Natural killer cell (primary cell): ENCODE measurements at places on chromosomes 12 and 14.

GRCh38 chr14:71467361-71467811, 464.8 kb upstream of the RGS6 start:
- DNase-seq: no peak

DNA sequence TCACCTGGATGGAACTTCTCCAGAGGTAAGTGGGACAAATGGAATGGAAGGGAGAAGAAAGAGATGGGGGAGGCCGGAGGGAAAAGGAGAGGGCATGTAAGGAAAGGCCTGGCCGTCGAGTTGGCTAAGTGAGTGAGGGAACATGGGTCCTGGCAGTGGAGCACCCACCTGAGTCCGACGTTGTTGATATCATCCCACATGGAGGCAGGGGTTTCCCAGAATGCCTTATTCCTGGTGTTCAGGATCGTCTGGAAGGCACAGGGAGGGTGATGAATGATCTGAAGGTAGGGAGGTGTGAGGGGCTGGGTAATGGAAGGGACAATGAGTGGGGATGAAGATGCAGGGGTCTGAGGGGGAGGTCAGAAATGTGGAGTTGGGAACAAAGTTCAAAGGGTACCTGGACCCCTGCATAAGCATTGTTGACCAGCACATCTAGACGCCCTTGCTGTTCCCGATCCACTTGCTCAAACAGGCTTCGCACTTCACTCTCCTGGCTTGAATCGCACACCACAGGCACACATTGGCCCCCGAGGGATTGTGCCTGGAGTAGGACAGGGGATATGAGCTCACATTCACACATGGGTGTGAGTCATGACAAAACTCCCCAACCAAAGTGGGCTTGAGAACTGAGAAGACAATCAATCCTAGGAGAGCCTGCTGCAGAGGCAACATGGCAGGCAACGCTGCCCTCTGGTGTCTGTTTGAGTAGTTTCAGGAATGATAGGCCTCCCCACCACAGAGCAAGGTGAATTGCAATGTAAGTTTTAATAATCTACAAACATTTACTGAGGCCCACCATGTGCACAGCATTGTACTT, 3.0 kb downstream of the DHRS1 start:
- peak; percentile 90 for DNase-seq

- no peak for DNase-seq
These were observed 54.9 kb downstream of the TRMT5 start for GRCh38 chr14:60926002-60926401.

DNA sequence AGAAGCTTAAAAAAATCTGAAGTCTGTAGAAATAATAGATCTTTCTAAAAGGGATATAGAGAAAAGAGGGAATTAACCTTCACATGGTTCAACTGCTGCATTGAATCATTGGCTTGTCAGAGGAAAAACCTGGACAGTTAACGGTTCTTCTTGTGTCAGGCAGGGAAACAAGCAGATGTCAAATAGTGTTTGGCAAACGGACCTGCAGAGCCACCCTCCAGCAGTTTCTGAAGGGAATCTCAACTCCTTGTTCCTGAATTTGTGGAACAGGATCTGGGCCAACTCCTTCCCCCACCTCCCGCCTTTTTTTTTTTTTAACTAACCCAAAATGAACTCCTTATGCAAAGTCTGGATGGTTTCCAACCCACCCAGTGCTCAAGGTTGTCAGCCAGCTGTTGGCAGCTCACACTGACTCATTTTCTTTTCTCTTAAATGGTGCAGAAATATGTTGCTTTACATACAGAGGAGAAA, 187.3 kb downstream of the CAND1 start:
- DNase-seq: no peak

DNA sequence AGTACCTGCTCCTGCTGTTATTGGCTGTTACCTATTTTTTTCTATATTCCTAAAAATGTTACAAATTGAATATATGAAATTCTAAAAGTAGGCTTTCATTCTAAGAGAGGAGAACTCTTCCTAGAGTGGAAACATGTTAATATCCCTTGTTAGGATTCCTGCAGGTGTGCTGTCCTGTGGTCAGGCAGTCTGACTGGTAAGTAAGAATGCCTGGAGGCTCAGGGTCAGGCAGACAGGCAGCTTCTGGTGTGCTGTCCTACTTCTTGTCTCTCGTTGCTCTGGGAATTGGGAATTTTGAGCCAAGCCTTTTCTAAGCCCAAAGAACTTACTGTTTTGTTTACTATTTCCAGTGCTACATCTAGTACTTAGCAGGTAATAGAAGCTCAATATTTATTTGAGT, 10.3 kb downstream of the PPHLN1 start:
- no peak for DNase-seq

- DNase-seq: no peak
These were observed 409.6 kb downstream of the MED13L start for GRCh38 chr12:115867854-115868253.

DNA sequence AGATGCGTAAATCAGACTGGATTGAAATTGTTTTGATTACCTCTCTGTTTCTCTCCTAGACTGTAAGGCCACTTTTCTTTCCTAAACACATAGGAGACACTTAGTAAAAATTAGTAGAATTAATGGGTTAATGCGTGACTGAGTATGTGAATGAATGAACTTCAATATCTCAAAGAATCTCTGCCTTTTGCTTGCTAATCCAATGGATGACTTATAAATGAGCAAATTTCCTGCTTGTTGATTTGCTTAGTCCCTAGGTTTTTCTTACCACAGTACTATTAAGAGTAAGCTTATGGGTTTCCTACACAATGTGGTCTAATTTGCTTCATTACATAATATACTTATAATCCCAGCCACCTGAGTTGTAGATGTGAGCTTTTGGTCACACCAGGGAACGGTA, 164.1 kb downstream of the SRGAP1 start:
- DNase-seq: no peak

DNA sequence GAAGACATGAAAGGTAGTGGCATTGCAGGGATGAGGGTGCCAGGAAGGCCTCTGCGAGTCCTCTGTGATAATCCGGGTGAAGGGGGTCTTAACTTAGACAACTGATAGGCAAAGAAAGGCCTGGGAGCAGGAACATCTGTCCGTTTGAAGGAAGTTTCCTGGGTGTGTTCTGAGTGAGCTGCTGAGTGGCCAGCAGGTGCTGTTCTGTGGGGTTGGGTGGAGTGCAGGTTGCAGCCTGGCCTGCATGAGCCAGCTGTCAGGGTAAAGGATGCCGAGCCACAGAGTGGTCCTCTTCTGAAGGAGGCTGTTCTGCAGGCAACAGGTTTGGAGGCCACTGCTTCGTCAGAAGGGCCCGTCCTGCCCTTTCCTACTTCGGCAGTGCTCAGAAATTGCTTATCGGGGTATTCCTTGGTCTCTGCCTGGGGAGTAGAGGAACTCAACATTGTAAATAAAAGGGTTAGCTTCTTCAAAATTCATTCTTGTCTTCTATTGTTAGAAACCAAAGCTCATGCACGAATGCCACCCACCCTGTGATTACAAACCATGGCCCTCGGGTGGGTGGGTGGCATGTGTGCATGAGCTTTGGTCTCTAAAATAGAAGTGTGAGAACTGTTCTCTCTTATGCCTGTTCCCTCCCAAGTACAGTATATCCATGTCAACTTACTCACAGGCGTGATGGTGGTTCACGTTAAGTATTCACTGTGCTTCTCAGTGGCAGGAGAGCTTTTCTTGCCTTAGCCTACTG, 118.9 kb downstream of the CHST11 start:
- DNase-seq: no peak

GRCh38 chr12:64639466-64639865, 29.2 kb downstream of the RASSF3 start:
- no peak for DNase-seq

- no peak for DNase-seq
These were observed 19.2 kb upstream of the GXYLT1 start for GRCh38 chr12:42163913-42164312.

- no peak for DNase-seq
These were observed 134.2 kb downstream of the SYNE2 start for GRCh38 chr14:63986789-63987533.

GRCh38 chr12:32365473-32366064, 33.8 kb upstream of the FGD4 start:
- peak; percentile 69 for DNase-seq

DNA sequence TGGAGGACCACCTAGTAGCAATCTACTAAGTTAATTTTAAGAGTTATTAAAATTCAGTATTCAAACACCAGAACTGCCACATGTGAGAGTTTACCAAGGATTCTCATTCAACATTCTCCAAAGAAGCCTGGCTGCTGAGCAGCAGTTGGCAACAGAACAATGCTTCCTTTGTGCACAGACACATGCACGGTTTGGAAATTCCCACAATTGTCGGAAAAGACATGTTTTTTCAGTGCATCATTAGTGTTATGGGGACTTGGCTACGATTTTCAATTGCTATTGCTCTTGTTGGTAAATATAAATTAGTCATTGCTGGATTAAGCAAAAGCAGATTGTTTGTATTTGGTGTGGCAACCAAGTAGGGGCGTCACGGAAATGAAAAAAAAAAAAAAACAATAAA, 22.2 kb downstream of the ST8SIA1 start:
- no peak for DNase-seq

DNA sequence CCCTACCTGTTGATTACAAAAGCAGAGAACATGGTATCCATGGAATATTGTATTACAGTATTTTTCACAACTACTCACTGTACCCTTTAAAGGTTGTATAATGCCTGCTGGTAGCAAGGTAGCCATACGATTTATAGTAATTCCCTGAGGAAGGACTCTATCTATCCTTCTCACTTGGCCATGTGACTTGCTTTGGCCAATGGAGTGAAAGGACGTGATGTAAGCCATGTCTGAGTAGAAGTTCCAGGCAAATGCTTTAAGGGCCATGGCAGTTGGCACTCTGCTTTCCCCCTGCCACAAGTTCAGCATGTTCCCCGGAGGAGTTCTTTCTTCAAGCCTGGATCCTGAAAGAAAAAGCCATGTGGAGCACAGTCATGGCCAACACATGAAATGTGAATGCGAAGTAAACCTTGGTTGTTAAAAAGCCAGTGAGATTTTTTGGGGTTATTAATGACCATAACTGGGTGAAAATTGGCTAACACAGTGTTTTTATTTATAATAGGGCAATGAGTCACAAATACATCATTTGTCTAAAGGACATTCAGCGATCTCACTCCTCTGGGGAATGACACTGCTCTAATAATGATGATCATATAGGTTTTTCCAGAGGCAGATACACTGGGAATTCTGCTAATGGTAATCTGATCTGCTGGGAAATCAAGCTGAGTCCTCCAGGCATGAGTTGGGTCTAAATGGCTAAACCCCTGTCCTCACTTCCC, 67.4 kb upstream of the SLC38A2 start:
- no peak for DNase-seq

GRCh38 chr14:24179961-24180796, 8.3 kb downstream of the REC8 start:
- no peak for DNase-seq

GRCh38 chr14:33999771-34000291, 49.0 kb upstream of the EGLN3 start:
- DNase-seq: no peak

DNA sequence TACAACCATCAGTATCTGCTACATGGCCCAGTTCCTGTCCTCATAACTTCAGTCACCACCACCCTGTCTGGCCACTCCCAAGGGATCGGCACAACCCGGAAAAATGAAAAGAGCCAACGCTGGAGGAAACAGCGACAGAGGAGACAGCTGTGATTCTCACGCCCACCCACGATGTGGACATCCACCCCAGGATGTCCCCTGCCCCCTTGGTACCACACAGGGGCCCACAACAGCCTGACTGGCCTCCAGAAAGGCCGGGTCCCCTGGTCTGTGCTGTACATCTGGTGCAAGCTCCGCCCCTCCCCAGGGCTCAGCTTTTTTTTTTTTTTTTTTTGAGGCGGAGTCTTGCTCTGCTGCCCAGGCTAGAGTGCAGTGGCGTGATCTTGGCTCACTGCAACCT, 12.5 kb downstream of the RPS6KL1 start:
- no peak for DNase-seq

GRCh38 chr14:42214981-42215491, 608.4 kb downstream of the LRFN5 start:
- DNase-seq: no peak

DNA sequence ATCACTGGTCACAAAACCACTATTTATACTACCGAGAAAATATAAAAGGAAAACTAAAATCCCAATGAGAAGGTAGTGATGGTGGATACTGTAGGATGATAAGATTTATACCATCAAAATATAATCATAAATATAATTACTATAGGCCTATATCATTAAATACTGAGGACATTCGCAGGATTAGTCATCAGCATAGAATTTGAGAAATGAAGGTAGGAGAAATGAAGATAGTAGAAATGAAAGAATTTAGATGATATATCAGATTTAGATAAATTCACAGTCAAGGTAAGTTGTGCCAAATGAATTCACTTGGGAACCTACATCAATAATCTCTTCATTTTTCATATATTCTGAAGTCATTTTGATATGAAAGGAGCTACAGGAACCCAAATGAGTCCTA, 82.8 kb downstream of the DAAM1 start:
- DNase-seq: no peak

GRCh38 chr12:107131832-107132616, 38.7 kb upstream of the CRY1 start:
- no peak for DNase-seq

DNA sequence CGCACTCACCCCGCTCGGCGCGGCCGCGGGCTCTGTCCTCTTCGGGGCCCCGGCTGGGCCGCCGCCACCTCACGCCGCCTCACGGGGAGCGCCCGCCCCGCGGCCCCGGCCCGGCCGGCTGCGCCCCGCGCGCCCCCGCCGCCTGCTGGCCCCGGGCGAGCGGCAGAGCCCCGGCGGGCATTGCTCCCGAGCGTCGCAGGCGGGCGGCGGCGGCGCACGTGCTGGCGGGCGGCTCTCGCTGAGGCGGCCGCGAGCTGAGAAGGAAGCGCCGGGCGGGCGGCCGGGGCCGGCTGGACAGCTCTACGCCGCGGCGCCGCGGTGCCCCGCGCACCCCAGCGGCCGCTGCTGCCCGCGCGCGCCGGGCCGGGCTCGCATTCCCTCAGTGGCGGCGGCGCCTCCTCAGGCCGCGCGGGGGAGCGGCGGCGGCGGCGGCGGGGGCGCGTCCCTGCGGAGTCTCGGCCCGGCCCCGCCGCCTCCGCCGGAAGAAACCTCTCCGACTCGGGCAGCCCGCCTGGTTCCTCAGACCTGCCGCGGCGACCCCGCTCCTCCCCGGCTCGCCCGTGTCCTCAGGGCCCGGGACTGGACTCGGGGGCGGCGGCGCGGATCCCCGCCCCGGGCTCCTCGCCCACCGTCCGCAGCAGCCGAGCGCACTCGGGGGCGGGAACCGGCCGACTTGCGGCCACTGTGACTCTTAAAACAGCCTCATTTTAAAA, at the start of gene PITPNM2:
Gene PITPNM2, minus strand, starts transcription at position 347 of the 713 bp plus-strand sequence. CDS start 116,500 bp downstream, outside the sequence.
- peak; percentile 77 for DNase-seq

DNA sequence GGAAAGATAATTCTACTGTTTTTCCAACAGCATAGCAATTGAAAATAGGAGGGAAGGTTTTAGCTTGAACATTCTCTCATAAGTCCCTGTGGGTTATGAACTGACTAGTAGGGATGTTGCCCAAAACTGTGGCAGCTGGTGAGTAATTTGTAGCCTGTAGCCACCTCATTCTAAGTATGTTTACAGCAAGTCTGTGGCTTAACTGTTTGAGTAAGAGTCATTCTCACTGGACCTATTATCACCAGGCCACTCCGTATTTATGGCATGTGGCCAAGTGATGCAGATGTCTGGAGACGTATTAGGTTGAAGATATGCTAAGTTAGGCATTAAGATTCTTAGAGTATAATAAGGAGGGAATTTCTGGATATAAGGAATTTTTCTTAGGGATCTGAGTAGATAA, 458.3 kb downstream of the ETNK1 start:
- DNase-seq: no peak
